ENCODE measurements at places on chromosomes 5 and 9.

- no peak for DNase-seq
These were observed 818.8 kb upstream of the TYRP1 start for GRCh38 chr9:11874414-11874813.

DNA sequence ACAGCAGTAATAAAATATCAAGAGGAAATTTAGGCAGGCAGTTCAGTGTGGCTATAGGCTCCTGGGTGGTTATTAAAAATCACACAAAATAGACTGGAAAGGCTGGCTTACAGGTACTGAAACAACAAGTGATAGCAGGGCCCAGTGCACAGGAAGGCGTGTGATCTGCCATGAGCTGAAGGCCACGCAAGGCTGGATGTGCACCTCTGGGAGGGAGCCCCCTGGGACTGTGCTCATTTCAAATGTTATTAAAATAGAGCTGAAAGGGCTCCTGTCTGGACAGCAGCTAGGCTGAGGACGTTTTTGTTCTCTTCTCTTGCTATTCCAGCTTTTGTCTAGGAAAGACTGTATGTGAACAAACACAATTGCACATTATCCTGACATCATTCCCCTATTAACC is 324.3 kb upstream of the RFX3 start:
- DNase-seq: no peak

DNA sequence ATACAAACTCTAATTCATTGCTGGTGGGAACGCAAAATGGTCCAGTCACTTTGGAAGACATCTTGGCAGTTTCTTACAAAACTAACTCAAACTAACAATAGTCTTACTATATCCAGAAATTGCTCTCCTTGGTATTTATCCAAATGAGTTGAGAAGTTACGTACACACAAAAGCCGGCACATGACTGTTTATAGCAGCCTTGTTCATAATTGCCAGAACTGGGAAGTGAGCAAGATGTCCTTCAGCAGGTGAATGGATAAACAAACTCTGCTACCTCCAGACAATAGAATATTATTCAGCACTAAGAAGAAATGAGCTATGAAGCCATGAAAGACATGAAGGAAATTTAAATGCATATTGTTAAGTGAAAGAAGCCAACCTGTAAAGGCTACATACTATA is 17.9 kb upstream of the GNAQ start:
- no peak for DNase-seq

- no peak for DNase-seq
These were observed 2.5 kb downstream of the SH3PXD2B start for GRCh38 chr5:172451771-172452197.

- DNase-seq: no peak
These were observed 340.3 kb downstream of the CWC27 start for GRCh38 chr5:65108786-65109743.

GRCh38 chr9:13879981-13880380 is 434.0 kb downstream of the NFIB start:
- DNase-seq: no peak

GRCh38 chr5:90134892-90135291 is 274.7 kb downstream of the CETN3 start:
- no peak for DNase-seq
